ENCODE measurements at places on chromosomes 12 and 14.

DNA sequence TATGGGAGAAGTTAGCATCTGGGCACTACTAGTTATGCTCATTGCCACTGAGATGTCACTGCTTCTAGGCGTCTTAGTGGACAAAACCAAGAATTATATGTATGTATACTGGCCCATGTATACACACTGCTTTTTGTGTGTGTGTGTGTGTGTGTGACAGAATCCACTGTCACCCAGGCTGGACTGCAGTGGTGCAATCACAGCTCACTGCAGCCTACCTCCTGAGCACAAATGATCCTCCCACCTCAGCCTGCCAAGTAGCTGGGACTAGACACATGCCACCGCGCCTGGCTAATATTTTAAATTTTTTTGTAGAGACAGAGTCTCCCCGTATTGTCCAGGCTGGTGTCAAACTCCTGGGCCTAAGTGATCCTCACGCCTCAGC lies 25.2 kb downstream of the LIMA1 start:
- no peak for DNase-seq

DNA sequence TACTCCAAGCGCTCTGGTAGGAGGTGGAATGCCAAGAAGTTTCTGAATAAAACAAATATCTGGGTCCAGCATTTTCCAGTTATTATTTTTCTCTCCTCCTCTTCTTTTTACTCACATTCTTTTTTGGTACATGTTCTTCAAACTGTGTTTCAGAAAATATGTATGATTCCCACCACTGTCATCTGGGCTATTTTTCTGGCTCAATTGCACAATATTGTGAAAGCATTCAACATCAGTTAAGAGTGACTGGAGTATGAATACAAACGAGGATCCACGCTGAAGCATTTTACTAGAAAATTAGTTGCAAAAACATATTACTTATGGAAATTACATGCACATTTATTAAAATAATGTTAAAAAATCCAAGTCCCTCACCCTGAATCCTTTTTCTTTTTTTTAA lies 61.5 kb downstream of the KCNMB4 start:
- no peak for DNase-seq

- DNase-seq = no peak
Measured at GRCh38 chr14:87196436-87196835, 796.5 kb downstream of the GALC start.

DNA sequence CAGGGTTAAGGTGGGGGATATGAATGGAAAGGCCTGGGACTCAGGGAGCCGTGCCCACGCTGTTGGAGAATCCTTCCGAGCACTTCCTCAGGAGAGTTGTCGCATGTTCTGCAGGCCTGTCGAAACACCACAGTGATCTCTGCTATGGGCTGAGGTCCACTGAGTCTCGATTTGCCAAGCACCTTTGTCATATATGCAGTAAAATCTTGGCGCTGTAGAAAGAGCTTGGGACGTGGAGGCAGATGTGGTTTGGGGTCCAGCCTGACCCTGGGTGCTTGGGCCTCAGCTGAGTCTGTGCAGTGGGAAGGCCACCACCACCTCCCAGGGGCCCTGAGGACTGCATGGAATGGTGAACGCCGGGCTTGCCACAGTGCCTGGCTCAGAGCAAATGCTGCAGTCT lies 32.9 kb downstream of the C14orf132 start:
- no peak for DNase-seq

DNA sequence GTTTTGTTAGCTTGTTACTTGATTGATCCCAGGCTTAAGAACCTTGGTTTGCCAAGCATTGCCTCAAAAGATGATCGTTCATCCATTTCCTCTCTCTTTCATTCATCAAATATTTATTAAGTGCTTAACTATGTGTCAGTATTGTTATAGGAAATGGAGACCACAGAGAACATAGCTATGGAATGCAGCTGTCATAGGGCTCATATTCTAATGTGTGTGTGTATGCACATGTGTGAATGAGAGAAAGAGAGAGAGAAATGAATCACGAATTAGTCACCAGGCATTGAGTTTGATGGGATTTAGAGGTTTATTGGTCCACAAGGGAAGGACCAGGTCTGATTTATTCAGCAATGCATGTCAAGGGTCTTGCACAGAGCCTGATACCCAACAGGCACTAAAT lies 71.0 kb upstream of the FBXO21 start:
- no peak for DNase-seq

DNA sequence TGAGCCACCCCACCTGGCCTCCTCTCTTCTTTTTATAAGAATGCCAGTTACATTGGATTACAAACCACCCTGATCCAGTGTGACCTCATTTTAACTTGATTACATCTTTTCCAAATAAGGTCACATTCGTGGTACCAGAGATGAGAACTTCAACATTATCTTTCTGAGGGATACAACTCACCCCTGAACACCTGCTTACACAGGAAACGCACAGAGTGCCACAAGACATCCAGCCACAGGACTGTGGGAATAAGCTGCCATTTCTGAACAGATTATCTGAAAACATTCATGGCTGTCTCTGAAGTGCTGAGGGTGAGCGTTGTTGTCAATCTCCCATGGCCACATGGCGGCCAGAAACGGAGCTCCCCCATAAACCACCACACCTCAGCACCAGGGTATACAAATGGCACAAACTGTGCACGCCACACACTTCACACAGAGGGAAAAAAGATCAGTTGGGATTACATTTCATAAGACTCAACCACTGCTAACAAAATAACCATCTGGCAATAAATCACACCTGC lies 23.7 kb downstream of the FOXN3 start:
- no peak for DNase-seq

- no peak for DNase-seq
Measured at GRCh38 chr12:91958816-91959215, 186.8 kb downstream of the BTG1 start.

GRCh38 chr12:11771895-11772502 lies 122.5 kb downstream of the ETV6 start:
- no peak for DNase-seq

GRCh38 chr12:85617307-85618091 lies 218.7 kb downstream of the RASSF9 start:
- no peak for DNase-seq

- no peak for DNase-seq
Measured at GRCh38 chr12:121748218-121748570, 35.6 kb downstream of the TMEM120B start.

DNA sequence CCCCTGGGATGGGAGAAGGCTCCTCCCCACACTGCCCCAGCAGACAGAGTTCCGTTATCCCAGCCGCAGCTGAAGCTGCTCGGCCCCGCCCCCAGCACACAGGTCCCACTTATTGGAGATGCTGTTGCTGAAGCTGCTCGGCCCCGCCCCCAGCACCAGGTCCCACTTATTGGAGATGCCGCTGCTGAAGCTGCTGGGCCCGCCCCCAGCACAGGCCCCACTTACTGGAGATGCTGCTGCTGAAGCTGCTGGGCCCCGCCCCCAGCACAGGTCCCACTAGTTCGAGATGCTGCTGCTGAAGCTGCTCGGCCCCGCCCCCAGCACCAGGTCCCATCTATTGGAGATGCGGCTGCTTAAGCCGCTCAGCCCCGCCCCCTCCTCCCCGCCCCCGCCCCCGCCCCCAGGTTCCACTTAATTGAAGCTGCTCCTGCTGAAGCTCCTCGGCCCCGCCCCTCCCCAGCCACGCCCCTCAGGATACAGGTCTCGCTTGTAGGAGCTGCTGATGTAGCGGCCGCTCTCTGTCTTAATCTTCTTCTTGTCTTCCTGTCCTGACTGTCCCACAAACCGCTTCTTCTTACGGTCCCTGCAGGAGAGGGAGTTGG lies 12.0 kb downstream of the CFAP73 start:
- peak; percentile 99 for DNase-seq

- no peak for DNase-seq
Measured at GRCh38 chr12:1773937-1774655, 46.3 kb upstream of the LRTM2 start.

DNA sequence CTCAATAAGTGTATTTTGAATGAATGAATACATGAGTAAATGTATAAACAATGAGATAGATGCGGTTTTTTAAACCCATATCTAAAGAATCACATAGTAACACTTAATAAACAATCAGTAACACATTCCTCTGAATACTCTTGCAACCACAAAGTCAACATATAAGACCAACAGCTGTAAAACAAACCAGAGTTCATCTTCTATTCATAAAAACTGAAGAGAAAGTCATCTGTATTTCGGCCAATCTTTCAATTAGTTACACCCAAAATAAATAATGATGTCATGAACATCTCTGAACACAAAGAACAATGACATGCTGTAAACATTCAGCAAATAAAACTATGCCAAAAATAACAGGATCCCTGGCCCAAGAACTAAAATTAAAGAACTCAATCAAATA lies 47.2 kb downstream of the ARMH4 start:
- no peak for DNase-seq

- DNase-seq = no peak
Measured at GRCh38 chr14:83347874-83348273, 1814.2 kb upstream of the SEL1L start.

DNA sequence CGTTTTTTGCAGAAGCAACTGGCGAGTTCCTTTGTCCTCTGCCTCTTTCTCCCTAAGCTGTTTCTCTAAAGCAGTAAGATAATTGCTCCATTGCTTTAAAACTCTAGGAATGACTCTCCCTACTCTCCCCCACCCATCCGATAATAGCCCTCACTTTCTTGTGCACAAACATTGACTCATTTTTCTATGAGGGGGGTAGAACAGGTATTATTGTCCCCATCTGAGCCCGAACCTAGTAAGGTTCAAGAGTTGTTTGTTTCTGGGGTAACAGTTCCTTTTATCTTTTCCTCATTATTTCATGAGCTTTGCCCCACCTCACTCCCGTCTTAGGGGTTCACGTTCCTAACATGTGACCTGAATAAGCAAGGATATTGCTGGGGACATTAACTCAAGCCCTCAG lies 190.6 kb downstream of the EMP1 start:
- DNase-seq = no peak

DNA sequence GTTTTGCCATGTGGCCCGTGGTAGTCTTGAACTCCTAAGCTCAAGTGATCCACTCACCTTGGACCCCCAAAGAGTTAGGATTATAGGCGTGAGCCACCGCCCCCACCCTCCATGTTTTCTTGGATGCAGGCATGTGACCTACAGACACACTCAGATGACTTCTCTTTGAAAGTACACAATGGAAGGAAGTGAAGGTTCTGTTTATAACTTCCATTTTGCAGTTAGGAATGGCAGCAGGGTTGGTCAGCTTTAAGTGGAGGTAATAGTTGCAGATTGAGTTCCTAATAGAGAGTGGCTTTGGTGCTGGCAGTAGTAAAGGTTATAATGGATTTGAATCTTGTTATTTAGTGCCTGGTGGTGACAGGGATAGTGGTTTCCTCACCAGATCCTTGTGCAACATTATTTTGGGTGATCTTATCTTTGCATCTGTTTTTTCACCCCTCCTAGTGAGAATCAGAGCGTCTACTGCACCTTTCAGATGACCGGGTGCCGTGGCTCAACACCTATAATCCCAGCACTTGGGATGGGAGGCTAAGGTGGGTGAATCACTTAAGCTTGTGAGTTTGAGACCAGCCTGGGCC lies 15.3 kb downstream of the LARP4 start:
- DNase-seq = no peak

GRCh38 chr12:93019975-93020630 lies 91.0 kb upstream of the EEA1 start:
- DNase-seq = no peak

DNA sequence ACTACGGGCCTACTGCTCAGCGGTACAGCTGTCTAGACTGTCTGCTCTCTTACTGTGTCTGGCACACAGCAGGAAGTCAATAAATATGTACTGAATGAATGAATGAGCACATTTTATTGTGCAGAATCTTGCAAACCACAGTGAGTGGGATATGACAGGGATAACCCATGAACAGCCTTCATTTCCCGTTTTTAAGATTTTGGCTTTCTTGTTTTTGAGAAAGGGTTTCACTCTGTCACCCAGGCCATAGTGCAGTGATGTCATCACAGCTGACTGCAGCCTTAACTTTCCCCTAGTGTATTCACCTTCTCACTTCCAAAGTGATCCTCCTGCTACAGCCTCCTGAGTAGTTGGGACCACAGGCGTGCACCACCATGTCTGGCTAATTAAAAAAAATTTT lies 203.1 kb downstream of the AEBP2 start:
- DNase-seq = no peak
